ENCODE measurements at places on chromosomes 6 and 20.

- no peak for DNase-seq
These were observed 86.2 kb downstream of the VEGFA start for GRCh38 chr6:43856005-43856765.

DNA sequence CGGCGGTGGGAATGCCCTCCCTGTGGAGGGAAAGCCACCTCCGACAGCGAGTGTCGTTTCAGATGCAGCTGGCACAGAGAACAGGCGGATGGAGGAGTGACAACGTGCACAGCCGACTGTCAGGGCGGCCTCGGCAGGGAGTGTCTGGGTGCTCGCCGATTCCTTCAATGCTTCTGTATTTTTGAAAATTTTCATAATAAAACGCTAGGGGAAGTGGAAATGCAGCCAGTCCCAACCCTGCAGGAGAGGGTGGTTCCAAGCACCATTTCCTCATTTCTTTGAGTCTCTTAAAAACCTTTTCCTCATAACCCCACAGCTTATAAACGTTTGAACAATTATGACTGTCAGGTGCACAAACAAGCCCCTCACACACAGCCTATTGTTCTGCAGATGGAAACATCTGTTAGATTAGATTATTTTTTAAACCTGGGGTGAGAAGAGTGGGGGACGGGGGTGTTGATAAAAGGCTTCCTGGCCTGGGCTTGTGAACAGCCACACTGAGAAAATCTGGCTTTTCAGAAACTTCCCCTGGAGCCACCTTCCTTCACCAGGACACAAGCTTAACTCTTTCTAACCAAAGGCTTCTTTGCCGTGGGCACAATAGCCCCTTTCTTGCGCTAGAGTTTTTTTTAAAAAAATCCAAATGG is 228.9 kb downstream of the ANKRD60 start:
- DNase-seq, result no peak

DNA sequence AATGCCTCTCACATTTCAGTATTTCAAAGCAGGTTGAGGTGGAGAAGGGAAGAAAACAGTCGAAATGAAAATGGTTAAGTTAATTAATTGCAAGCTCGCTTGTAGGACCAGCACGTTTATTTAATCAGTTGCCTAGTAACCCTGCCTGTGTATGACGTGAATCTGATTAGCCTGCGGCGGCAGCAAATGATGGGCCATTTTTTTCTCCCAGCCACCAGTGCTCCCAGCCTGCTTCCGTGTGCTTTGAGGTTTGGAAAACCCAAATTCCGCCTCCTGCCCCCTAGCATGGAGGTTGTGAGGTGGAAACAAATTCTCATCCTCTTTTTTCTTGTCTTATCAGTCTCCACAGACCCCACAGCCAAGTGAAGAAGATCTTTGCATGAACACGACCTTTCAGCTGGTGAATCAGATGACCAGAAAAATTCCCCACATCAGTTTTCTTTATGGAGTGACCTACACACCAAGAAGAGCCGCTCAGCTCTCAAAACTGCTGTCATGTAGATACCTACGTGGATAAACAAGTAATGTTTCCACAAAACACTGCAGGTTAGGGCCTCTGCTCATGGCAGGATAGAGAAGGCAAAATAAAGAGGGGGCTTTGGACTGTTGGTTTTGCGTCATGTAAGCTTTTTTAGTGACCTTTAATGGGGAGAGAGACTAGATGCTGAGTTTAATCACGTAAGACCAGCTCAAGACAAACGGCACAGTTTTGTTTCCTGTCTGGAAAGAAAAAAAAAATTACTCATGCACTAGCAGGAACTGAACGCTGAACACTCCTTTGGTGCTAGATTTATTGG is 572.9 kb upstream of the NOX3 start:
- DNase-seq, result no peak

DNA sequence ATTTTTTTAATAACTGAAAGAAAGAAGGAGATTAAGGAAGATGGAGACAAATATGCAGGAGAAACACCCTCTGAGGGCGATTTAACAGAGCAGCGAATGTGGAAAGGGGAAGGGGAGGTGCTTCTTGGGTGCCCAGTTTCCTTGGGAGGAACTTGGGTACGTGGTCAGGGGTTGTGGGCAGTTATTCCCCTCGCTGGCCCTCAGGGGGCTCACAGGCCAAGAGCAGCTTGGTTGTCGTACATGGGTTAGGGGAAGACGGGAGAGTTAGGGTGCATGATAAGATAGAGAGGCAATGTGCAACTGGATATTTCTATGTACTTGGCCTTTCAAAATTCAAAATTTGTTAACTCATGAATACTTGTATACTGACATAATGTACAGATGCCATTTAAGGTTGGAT is 7.0 kb upstream of the TUBB2A start:
- DNase-seq, result no peak

GRCh38 chr6:21769405-21769861 is 175.9 kb downstream of the SOX4 start:
- DNase-seq, result peak; percentile 34

All from ovary (tissue), 10 donors.